ENCODE measurements at places on chromosomes 7 and 10.

GRCh38 chr10:88553116-88553752 is 29.9 kb downstream of the RNLS start:
- DNase-seq: peak; percentile 43

DNA sequence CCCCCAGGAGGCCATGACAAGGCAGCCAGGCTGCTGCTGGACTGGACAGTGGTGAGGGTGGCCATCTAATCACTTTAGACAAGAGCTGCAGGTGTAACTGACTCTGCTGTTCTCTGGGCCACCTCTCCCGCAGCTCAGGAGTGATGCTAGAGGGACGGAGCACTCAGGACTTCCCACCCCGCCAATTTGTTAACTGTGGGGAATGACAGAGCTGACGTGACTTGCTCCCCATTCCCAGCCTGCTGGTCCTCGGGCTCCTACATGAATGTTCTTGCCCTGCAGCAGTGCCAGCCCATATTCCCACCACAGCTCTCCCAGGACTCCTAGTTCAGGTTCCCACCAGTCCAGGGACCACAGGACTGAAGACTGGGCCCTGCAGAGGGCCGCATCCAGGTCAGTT is 16.7 kb upstream of the NPFFR1 start:
- DNase-seq: no peak

DNA sequence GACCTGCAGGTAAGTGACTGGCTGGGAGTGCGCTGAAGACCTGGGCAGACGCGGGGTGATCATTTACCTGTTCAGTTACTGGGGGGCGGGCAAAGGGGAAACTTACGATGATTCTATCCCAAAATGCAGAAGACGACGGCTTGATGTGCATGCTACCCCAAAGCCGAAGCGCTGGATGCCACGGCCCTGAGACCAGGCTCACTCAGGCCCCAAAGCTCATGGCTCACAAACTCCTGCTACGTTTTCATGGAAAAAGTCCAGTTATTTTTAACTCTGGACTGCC is 200.6 kb downstream of the DIP2C start:
- no peak for DNase-seq

GRCh38 chr7:41161041-41161587 is 541.8 kb downstream of the INHBA start:
- no peak for DNase-seq

- no peak for DNase-seq
Observed at GRCh38 chr7:12709726-12710502, 22.5 kb downstream of the ARL4A start.

GRCh38 chr10:44390585-44391072 is 5.7 kb upstream of the CXCL12 start:
- DNase-seq: no peak

DNA sequence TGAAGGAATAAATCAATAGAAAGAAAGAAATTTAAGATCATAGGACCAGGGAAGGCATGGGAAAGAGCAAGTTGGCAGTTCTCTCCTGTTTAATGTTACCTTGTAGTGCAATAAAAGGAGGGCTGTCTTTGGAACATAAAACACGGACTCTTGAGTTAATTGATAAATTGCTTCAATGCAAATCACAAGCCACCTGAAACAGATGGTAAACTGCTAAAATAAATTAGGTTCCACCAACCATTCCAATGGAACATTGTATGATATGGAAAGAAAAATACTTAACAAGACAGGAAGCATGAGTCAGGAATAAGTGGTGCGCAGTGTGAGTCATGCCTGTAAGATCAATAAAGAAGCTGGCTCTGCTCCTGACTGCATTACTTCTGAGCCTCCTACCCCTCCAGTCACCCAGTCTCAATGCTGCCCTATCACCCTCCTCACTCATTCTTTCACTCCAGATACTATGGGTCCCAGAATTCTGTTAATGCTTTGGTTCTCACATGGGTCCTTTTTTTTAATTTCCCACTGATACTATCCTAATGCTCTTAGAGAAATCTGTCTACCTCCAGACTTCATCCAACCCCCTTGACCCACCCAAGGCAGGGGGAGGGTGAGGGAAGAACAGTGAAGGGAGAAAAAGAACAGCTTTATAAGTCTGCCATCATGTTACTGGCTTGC is 78.9 kb downstream of the LRRC17 start:
- peak; percentile 65 for DNase-seq

DNA sequence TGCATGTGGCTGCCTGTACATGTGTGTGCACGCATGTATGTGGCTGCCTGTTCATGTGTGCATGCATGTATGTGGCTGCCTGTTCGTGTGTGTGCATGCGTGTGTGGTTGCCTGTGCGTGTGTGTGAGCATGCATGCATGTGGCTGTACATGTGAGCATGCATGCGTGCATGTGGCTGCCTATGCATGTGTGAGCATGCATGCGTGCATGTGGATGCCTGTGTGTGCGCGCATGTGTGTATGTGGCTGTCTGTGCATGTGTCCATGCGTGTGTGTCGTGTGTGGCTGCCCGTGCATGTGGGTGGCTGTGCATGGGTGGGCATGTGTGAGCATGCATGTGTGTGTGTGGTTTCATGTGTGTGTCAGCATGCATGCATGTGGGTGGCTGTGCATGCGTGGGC is 218.3 kb downstream of the ELFN1 start:
- DNase-seq: no peak

GRCh38 chr7:69504733-69505420 is 93.4 kb upstream of the AUTS2 start:
- no peak for DNase-seq

DNA sequence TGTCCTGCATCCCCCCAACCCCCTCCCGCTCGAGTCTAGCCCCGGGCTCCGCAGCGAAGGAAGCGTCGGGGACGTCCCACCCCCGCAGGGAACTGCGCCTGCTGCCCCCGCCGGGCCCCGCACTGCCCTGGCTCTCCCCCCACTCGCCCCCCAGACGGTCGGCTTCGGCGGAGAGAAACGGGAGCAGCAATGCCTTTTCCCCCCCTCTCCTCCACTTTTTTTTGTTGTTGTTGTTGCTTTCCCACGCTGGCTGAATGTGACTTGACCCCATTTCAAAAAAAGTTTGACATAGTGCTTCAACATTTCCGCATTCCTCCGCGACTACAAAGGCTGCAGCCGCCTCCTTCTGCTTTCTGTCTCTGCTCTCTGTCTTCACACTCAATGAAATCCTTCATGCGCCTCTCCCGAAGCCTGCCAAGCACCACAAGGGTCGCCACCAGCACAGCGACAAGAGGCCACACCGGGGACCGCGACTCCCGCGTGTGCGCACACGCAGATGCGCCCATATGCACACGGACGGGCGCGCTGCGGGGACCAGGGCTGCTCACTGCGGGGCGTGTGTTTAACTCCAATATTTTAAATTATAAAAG is 1.0 kb downstream of the CDK6 start:
- DNase-seq: peak; percentile 78
